ENCODE measurements at places on chromosomes 16 and 17.

- DNase-seq: no peak
Observed at GRCh38 chr16:54930869-54931119, 129 bp downstream of the IRX5 start.

DNA sequence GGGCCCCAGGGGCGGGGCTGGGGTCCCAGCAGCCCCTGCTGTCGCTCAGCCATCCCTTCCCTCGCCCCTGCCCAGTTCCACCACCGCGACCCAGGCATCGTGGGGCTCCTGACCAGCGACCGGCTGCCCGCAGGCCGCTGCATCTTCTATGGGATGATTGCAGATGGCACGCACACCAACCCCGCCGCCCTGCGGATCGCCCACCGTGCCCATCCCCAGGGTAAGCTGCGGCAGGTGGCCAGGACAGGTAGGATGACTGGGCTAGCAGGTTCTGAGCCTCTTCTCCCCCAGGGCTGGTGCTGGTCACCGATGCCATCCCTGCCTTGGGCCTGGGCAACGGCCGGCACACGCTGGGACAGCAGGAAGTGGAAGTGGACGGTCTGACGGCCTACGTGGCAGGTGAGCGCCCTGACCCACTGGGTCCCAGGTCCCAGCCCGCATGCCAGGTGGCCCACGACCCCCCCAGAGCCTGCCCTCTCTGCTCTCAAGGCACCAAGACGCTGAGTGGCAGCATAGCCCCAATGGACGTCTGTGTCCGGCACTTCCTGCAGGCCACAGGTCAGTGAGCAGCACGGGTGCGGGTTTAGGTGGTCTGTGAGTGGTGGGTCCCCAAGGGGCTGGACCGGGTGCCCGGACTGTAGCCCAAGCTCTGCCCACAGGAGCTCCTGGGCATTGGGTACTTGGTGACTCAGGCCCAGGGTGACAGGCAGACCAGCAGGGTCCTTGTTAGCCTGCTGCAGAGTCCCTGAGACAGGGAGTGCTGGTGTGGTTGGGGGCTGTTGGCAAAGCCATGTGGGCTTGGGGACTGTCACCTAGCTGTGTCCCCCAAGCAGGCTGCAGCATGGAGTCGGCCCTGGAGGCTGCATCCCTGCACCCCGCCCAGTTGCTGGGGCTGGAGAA, 2.8 kb downstream of the CEMP1 start:
- no peak for DNase-seq

DNA sequence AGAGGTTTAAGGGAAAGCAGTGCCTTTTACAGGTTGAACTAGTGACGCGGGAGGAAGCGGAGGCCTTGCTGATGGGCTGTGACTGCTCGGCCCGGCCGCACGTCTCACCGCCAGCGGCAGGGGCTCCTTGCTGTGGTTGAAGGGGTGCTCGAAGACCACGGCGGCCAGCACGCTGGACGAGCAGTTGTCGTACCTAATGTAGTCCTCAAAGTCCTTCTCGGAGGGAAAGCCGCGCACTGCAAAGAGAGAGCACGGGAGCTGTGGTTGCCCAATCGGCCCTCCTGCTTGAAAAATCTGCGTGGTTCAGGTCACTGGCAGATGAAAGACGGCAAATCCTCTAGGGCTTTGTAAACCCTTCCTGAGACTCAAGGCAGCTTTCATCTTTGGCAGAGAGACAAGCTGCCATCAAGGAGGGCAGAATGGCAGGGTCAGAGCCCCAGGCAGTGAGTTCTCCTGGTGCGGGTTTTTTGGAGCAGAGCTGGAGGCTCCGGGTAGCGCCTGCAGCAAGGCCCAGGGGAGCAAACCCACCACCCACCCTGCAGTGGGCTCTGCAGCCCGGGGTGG, 16.1 kb downstream of the ABCA3 start:
- DNase-seq: no peak

- DNase-seq: no peak
Observed at GRCh38 chr17:64240741-64241347, 22.2 kb downstream of the TEX2 start.

DNA sequence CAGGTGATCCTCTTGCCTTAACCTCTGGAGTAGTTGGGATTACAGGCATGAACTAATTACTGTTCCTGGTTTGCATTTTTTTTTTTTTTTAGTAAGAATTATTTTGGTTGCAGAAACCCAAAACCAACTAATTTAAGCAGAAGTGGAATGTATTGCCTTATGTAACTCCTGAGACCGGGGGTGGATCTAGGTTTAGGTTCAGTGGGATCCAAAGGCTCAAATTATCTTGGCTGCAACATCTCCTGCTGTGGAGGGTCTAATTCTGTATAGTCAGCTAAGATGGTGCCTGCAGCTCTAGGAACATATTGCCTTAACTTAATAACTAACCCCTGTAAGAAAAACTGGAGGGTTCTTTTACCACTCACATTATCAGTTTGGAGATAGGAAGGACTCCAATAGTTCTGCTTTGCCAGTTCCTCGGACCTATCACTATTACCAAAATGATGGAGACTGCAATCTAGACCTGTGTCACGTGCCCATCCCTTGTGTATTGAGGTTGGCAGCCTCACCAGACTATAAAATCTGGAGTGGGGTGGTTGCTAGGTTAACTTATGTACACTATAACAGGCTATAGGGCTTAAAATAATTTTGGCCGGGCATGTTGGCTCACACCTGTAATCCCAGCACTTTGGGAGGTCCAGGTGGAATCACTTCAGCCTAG, 8.5 kb downstream of the SNTB2 start:
- DNase-seq: no peak

GRCh38 chr17:27817731-27818130, 17.4 kb upstream of the NOS2 start:
- no peak for DNase-seq

- DNase-seq: no peak
Observed at GRCh38 chr17:32124985-32125847, 17.1 kb upstream of the RHOT1 start.

GRCh38 chr17:39012725-39013124, 45.5 kb upstream of the FBXO47 start:
- DNase-seq: no peak

DNA sequence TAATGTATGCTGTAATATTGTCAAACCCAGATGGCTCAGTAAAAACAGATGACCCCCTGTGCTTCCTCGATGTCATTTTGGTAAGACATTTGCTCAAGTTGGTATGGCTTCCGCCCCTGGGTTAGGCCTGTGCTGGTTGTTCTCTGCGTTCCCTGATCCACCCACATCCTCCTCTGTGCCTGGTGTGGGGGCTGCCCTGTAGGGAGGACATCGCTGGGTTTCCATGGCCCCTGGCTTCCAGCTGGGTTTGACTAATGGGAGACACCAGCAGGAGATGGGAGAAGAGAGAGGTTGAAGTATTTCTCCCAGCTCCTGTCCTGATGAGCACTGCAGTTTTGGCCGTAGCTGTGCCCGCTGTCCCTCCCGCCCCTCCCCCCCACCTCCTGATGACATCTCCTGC, 4.4 kb upstream of the MFAP4 start:
- no peak for DNase-seq

- DNase-seq: no peak
Observed at GRCh38 chr17:11369575-11369974, 128.6 kb downstream of the SHISA6 start.

DNA sequence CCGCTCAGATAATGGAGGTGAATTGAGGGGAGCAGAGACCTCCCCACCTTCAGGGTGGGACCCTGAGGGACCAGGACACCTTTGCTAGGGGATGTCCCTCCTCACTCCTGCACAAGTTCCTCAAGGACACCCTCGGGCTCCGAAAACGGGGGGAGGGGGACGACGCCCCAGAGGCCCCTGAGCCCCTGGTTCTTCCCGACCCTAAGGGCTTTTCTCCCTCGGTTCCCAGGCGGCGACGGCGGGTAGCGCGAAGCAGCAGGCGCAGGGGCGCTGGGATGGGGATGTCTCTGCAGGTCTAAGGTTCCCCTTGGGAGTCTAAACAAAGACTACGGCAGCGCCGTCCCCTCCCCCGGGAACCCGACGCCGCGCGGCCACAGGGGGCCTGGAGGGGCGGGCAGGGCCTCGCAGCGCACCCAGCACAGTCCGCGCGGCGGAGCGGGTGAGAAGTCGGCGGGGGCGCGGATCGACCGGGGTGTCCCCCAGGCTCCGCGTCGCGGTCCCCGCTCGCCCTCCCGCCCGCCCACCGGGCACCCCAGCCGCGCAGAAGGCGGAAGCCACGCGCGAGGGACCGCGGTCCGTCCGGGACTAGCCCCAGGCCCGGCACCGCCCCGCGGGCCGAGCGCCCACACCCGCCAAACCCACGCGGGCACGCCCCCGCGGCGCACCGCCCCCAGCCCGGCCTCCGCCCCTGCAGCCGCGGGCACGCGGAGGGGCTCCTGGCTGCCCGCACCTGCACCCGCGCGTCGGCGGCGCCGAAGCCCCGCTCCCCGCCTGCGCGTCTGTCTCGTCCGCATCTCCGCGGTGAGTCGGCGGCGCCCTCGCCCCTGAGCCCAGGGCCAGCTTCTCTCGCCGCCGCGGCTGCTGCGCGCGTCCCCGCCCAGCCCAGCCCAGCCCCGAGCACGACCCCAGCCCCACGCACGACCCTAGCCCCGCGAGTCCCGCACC, 36.7 kb upstream of the NDRG4 start:
- DNase-seq: no peak

- no peak for DNase-seq
Observed at GRCh38 chr17:39665642-39666224, 584 bp downstream of the TCAP start.

DNA sequence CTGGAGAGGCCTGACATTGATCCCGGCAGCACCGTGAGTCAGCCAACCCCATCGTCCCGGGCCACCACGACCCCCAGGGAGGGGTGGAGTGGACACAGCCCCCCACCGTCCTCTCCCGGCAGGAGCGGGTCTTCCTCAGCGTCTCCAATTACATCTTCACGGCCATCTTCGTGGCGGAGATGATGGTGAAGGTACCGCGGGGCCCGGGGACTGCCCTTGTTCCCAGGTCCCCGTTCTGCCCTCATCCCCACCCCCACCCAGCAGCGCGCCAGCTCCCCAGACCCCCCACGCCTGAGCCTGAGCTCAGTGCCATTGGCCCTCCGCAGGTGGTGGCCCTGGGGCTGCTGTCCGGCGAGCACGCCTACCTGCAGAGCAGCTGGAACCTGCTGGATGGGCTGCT, 14.6 kb downstream of the TPSG1 start:
- no peak for DNase-seq

DNA sequence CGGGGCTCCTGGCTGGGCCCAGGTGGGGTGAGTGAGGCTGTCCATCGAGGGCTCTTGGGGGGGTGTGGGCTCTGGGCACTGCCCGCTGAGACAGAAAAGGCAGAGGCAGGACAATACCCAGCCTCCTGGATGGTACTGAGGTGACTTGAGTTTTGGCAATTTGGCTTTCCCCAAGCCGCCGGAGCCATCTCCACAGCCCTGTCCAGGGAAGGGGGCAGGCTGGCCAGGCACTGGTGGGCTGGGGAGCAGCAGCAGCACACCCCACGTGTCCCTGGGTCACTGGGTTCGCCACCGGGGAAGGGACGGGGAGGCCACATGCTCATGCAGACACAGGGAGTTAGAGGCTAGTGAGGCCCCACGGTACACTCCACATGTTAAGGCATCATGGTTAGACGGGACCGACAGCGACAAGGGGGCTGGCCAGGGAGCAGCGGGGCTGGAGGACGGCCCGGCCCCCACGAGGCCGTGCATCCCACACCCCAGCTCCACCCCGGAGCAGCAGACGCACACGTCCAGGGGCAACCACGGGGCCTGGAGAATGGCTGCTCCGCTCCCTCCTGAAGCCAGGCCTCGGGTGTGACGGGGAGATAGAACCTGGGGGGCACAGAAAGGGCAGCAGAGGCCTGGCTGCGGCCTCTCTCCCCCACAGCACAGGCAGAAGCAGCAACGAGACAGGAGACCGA, 3.0 kb downstream of the ARHGDIA start:
- DNase-seq: no peak

DNA sequence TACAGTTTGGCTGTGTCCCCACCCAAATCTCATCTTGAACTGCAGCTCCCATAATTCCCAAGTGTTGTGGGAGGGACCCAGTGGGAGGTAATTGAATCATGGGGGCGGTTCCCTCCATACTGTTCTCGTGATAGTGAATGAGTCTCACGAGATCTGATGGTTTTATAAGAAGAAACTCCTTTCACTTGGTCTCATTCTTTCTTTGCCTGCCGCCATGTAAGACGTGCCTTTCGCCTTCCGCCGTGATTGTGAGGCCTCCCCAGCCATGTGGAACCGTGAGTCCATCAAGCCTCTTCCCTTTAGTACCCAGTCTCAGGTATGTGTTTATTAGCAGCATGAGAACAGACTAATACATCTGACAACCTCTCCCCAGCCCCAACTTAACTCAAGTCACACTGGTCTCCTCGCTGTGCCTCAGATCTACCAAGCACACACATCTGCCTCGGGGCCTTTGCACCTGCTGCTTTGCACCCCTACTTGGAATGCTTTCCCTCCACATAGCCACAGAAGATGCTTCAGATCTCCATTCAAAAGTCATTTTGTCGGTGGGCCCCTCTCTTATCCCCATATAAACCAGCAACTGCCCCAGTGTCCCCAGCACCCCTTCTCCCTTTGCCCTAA, 74.4 kb downstream of the RPH3AL start:
- no peak for DNase-seq

DNA sequence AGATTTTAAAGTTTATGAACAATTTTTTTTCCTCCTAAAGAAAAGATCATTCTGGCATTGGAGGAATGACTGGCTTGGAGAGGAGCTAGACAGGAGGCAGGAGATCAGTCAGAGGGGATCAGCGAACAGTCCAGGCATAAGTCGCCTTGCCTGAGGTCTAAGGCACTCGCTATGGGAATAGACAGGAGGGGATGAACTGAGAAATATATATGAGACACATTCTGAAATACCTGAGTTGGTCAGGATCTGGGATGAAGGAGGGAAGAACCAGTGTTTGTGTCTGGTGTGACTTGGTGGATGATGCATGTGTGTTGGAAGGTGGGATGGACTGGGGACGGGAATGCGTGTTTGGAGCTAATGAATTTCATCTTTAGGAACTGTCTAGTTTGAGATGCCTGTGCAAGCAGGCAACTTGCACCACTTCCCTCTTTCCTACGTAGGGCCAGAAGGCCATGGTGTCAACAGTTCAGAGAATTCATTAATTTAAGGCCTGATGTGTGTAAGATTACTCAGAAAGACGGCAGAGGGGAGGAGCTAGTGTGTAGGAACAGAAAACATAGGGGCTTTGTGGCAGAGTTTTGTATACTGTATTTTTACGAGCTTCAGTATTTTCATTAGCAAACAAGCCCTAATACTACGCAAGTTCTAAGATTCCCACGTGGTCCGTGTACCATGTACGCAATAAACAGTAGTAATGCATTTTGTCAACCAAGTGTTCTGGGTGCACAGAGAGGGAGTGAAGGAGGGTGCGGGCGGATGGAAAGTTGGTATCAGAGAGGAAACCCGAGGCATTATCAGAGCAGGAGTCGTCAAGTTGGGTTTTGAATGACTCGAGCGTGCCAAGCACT, 825 bp downstream of the HEATR6 start:
- DNase-seq: no peak

- DNase-seq: no peak
Observed at GRCh38 chr16:7325834-7326233, 6.8 kb upstream of the RBFOX1 start.

DNA sequence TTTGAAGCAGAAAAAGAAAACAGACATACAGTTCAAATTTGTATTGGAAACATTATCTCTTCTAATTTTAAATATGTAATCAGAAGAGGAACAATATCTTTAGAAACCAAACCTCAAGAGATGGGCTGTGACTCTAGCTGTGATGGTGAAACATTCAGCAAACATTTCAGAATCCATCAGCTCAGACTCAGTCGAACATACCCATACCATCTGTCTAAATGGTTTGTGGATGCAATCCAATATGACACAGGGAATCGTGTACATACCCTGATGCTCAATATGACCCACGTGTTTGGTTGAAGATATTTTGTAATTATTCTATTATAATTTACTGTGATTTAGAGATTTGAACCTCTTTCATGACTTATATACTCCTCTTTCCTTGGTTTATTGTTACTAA, 665.2 kb upstream of the CDH8 start:
- no peak for DNase-seq

Data from CD4-positive, alpha-beta T cell (primary cell).